ENCODE measurements at places on chromosomes 4 and X. TPM values are rescaled to one million over a fixed set of nuclear protein-coding genes. Genes with fewer than 3 reads are reported as not detected.

DNA sequence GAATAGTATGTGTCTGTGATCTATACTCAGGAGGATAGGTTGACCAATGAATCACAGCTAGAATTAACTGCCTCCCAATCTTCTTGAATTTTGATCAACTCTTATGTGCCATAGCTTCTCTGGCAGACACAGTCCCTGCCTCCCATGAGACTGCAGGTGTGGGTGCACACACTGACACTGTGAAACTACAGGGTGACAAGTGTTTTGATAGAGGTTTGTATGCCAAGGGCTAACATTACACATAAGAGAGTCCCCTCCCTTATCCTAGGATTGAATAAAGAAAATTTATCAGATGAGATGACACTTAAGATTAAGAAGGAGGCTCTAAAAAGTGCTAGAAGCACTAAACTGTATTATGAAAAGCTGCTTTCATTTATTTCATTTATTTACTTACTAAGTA lies 218.4 kb upstream of the BMP3 start:
- DNase-seq = no peak

GRCh38 chr4:181301735-181302710 lies 941.2 kb upstream of the TENM3 start:
- no peak for DNase-seq

DNA sequence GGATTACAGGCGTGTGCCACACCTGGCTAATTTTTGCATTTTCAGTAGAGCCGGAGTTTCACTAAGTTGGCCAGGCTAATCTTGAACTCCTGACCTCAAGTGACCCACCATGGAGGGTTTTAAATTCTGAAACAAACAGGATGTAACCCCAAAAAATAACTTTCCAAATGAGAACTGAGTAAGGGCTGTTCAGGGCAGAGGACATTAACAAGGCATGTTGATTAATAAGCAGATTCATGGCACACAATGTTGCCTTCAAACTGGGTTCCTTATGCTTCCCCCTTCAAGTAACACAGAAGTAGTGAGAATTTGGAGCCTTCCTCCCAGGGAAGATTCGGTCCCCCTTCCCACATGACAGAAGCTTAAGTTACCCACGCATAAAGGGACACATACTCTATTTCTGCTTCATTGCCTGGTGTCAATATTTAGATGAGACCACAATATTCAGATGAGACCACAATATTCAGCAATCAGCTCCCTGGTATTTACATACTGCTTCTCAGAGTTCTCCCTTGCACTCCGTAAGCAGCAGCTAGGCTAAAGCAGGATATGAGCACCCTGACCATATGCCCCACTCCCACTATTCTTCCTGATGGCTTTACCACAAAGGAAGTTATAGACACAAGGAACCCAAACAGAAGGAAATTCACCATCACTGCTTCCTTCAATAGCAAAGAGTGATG lies 21.4 kb downstream of the GRSF1 start:
- no peak for DNase-seq

P2RY8 gene
- 1.7 TPM for total RNA-seq

DNA sequence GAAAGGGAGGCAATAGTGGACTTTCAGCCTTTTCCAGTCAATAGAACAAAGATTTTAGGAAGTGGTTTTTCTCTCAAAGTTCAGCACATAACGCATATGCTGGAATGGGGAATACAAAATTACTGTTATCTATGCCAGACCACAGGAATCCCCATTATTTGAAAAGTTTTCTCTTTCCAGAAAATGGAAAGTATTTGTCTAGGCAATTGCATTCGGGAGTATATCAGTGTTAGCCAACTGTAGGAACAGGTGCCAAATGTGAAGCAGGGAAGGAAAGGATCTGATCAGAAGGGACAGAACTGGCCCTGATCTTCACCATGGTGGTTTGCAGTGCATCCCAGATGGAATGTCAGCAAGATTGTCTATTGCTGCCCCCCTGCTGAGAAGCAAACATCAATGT lies 213.6 kb downstream of the CPE start:
- no peak for DNase-seq

- no peak for DNase-seq
These were observed 12.8 kb downstream of the AIMP1 start for GRCh38 chr4:106329041-106329618.

GRCh38 chr4:47053485-47053884 lies 22.1 kb downstream of the GABRB1 start:
- DNase-seq = no peak

EVC2 gene
- total RNA-seq = 12.4 TPM

GRCh38 chr4:158166701-158167100 lies 6.1 kb downstream of the GASK1B start:
- no peak for DNase-seq

- no peak for DNase-seq
These were observed 171.2 kb downstream of the AMELX start for GRCh38 chrX:11464380-11464779.

DNA sequence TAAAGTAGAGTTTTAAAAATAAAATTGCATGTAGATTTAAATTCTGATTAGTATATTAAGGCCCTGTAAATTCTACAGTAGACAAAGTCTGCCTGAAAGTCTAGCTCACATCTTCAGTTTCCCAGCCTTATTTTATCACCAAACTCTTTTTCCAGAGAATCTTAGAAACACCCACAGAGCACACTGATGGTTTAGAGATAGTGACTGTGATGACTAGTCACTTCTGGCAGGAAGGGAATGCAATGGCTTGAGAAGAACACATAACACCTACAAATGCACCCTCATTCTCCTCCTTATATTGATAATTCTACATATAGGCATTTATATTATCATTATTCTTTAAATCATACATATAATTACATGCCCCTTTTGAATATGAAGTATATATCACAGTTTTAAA lies 232.9 kb downstream of the ARAP2 start:
- no peak for DNase-seq

GRCh38 chrX:2696698-2697215 lies 5.7 kb downstream of the CD99 start:
- DNase-seq = no peak

LNX1 gene
- total RNA-seq = 7.9 TPM

FMR1 gene
- total RNA-seq = 28.2 TPM

ZNF518B gene
- total RNA-seq = 29.7 TPM

GRCh38 chrX:9403374-9403773 lies 61.5 kb upstream of the TBL1X start:
- DNase-seq = no peak

COL4A5 gene
- total RNA-seq = 201 TPM

CXCL9 gene
- not detected for total RNA-seq

CT45A10 gene
- not detected for total RNA-seq

DNA sequence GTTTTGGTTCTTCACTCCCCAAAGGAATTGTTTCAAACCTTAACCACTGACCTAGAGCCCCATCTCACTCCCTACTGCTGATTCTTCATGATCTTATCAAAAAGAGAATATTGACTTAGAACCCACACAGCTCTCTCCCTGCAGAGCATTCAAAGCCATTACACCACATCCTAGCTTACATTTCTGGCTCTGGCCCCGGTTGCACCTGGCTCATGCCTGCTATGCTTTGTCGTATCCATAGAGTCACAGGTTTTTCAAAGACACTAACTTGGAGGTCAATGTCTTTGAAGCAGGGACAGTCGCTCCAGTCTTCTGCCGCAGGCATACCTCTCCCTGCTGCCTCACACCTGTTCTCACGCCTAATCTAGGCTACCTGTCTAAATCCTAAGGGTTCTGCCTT lies 42.7 kb upstream of the FGFBP2 start:
- no peak for DNase-seq

- no peak for DNase-seq
These were observed 105.5 kb downstream of the HDAC8 start for GRCh38 chrX:72467135-72467534.

GRCh38 chr4:1176398-1177273 lies 4.3 kb upstream of the SPON2 start:
- no peak for DNase-seq

TMPRSS11F gene
- not detected for total RNA-seq

- no peak for DNase-seq
These were observed 115.7 kb upstream of the TEX13C start for GRCh38 chrX:125203737-125204578.

GRCh38 chr4:139865537-139865936 lies 199.9 kb downstream of the MGST2 start:
- no peak for DNase-seq

DNA sequence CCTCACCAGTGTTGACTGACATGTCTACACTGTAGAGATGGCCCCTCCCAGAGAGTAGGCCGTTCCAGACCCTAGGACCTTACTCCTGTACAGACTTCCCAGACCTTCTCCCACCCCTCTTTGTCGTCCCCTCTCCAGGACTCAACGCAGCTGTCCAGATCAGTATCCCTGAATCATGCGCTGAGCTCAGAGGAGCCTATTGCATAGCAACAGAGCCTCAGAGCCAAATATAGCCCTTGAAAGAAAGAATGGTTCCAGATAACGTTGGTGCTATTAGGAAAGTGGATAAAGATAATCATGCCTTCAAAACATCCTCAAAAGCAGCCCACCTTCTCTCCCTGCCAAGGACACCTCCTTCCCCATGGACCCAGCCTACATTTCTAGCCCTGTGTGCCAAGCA lies 27.8 kb upstream of the NXF3 start:
- no peak for DNase-seq

DNA sequence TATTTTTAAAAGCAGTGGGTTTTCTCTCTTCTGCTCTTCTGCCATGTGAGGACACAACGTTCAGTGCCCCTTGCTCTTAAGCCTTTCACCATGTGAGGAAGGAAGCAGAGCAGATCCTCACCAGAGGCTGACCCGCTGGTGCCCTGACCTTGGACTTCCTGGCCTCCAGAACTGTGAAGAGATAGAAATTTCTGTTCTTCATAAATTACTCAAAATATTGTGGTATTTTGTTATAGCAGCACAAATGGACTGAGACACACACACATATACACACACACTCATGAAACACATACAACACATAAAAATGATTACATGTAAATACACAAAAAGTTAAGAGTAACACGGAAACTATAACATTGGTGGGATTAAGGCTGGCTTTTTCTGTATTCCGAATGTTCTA lies 244.8 kb upstream of the NOCT start:
- DNase-seq = no peak

GRCh38 chr4:173345648-173346047 lies 11.5 kb upstream of the HMGB2 start:
- DNase-seq = no peak

CPE gene
- total RNA-seq = 104 TPM

- no peak for DNase-seq
These were observed 553 bp downstream of the SEPTIN6 start for GRCh38 chrX:119692191-119693039.

DNA sequence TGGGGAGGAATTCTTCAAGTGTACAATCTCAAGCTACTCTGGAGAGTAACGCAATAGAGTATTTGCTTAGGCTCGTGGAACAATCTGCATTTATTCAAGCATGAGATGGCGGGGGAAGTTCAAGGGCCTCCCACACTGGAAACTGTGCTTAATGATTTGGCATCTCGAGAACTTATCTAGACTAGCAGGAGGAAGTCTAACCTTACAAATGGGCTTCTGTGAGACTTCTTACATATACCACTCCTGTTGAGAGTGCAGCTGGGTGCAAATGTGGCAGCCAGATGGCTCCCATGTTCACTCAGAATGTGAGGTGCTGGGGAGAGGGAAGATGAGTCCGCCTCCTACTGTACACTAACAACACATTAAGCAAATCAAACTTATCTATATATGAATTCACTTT lies 29.3 kb upstream of the PTPN13 start:
- no peak for DNase-seq

GRCh38 chr4:169252339-169253112 lies 18.2 kb downstream of the SH3RF1 start:
- no peak for DNase-seq

DNA sequence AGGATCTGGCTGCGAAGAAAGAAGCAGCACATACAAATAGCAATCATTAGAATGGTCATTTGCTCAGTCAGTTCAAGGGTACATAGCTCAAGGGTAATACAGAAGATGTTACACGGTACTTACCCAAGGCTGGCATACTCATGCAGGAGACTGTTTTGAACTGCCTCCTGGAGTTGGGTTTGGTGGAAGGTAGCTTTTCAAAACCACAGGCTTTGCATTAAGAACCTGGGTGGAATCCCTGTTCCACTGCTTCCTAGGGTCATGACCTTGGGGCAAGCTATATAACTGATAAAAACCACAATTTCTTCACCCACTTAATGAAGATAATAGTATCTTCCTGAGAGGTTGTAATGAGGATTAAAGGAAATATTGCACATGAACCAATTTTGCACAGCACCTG lies 36.5 kb downstream of the TBC1D9 start:
- no peak for DNase-seq

LRRC66 gene
- 0.69 TPM for total RNA-seq

APBB2 gene
- total RNA-seq = 74.1 TPM

KLB gene
- total RNA-seq = not detected

- DNase-seq = no peak
These were observed 25.8 kb upstream of the PSAPL1 start for GRCh38 chr4:7460566-7460965.

- no peak for DNase-seq
These were observed 704.9 kb upstream of the PABPC4L start for GRCh38 chr4:134906404-134907023.

GRCh38 chr4:18366892-18367291 lies 345.3 kb upstream of the LCORL start:
- DNase-seq = no peak

VBP1 gene
- 41.5 TPM for total RNA-seq

SLC4A4 gene
- total RNA-seq = 1.2 TPM

DNA sequence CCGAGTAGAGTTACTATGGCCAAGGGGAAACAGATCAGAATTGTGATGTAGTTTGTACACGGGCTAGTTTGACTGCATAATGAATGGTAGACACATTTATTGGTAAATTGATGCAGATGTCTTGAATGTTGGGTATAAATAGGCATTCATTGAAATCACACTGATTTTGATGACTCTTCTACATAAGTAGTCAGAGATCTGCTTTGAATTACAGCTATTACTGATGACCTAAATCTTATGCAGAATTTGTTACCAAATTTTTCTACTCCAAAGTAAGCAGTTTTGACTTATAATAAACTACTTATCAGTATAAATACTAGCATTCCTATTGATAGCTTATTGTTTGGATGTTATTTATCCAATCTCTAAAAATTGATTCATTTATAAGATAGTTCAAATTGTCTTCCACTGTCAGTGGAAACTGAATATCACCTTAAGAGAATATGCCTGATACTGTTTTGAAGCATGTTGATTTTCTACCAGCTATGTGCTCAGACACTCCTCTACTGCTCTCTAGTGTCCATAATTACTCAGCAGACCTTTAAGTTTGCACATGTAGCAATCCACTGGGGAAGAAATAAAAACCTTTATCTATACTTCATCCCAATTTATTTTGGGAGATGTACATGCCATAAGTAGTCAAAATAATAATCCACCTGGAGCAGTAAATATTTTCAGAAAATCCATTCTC lies 120.3 kb downstream of the RASL11B start:
- DNase-seq = no peak

GLOD5 gene
- not detected for total RNA-seq

DNA sequence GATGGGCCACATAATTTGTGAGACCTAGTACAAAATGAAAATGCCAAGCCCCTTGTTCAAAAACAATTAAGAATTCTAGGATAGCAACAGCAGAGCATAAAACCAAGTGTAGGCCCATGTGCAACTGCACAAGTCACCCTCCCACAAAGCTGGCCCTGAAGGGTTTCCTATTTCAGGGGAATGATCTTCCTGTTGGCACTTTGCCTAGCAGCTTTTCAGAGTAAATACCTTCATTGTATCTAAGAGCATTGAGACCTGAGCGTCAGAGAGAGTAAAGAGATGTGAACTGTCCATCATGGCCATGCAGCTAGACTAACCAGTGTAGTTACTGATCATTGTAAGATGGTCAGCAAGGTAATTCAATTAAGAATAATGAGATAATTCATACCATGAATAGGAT lies 113.6 kb downstream of the CNKSR2 start:
- DNase-seq = no peak

GRCh38 chr4:67718848-67719247 lies 17.9 kb upstream of the UBA6 start:
- no peak for DNase-seq

COMMD8 gene
- total RNA-seq = 19.9 TPM

Measured in esophagus muscularis mucosa (tissue), 4 donors.